Body of pancreas (tissue), 4 donors: ENCODE measurements at places on chromosomes 2 and 18.

- no peak overlapping the region for H3K4me3 ChIP-seq
- no peaks in the 10 kb centered on the region for H3K36me3 ChIP-seq
- no peak for DNase-seq
Observed at GRCh38 chr18:40120796-40121391, 1834.1 kb upstream of the PIK3C3 start.

DNA sequence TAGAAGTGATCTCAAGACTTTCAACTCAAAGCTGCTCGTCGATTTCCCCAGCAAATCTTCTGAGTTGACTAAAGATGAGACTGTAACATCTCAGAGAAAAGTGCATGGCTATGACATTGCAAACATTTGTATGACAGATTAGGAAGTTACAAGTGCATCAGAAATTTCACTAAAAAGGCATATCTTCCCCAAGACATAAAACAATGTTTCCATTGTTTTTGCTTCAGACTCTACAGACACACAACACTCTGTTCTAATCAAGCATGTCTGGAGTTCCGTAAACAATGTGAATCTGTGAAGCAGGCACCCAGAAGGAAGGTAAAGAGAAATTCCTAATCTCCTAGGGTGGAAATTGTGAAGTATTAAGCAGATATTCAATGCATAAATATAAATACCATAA is 144.6 kb upstream of the LYPD1 start:
- no peaks in the 10 kb centered on the region for H3K36me3 ChIP-seq
- H3K27ac ChIP-seq, result no peak overlapping the region
- H3K4me3 ChIP-seq, result no peak overlapping the region
- H3K27me3 ChIP-seq, result no peaks in the 10 kb centered on the region

DNA sequence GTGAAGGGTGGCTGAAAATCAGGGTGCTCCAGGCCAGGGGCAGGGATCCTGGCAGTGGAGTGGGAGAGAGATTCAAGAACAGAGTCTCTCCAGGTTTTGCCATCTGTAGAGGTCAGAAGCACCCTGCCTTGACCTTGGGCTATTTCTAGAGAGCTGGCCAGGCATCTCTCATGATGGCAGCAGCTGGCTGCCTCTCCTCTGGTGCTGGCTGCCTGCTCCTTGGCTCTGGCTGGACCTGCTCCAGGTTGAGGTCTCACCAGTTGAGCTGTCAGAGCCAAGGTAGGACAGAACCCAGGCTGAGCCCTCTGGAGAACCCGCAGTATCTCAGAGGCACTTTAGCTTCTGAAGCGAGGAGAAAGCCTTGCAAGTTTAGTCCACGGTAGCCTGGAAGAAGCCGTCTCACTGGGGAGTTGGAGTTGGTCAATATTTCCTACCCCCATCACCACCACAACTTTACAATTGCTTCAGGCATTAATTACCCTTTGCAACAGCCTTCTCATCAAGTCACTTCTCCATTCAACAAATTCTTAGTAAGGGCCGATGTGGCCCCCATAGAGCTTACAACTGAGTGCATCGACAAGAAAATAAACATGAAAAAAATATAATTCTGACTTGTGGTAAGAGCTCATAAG is 25.6 kb downstream of the GNLY start:
- no peaks in the 10 kb centered on the region for H3K27me3 ChIP-seq
- DNase-seq, result no peak
- no peak overlapping the region for H3K27ac ChIP-seq
- H3K4me3 ChIP-seq, result no peak overlapping the region
- no peaks in the 10 kb centered on the region for H3K36me3 ChIP-seq
- peaks cover 12% of the 10 kb centered on the region for H3K4me1 ChIP-seq

GRCh38 chr2:86305195-86305914 is 32.1 kb downstream of the REEP1 start:
- no peak overlapping the region for H3K4me3 ChIP-seq
- no peaks in the 10 kb centered on the region for H3K36me3 ChIP-seq
- peaks cover 8% of the 10 kb centered on the region for H3K4me1 ChIP-seq
- no peak overlapping the region for H3K27ac ChIP-seq
- H3K27me3 ChIP-seq, result no peaks in the 10 kb centered on the region

GRCh38 chr2:31969178-31969577 is 41.6 kb downstream of the MEMO1 start:
- no peaks in the 10 kb centered on the region for H3K36me3 ChIP-seq
